Small intestine (tissue), 16 donors: ENCODE measurements at places on chromosomes 7 and 10. TPM values are rescaled to one million over a fixed set of nuclear protein-coding genes. Genes with fewer than 3 reads are reported as not detected.

The SGMS1 gene
- 12.3 TPM for polyA plus RNA-seq

The CYP3A5 gene
- 224 TPM for polyA plus RNA-seq

The SPDYE18 gene
- polyA plus RNA-seq, result 0.89 TPM

The GIMAP6 gene
- polyA plus RNA-seq, result 3.8 TPM

The MMP21 gene
- polyA plus RNA-seq, result 0.07 TPM
